Stimulated activated naive CD4-positive, alpha-beta T cell treated with Interleukin-2 at 50 U/mL for 16 hours (primary cell): ENCODE measurements at places on chromosomes 11 and 22.

- no peak for DNase-seq
These were observed 14.5 kb downstream of the PHF21A start for GRCh38 chr11:46106530-46107407.

DNA sequence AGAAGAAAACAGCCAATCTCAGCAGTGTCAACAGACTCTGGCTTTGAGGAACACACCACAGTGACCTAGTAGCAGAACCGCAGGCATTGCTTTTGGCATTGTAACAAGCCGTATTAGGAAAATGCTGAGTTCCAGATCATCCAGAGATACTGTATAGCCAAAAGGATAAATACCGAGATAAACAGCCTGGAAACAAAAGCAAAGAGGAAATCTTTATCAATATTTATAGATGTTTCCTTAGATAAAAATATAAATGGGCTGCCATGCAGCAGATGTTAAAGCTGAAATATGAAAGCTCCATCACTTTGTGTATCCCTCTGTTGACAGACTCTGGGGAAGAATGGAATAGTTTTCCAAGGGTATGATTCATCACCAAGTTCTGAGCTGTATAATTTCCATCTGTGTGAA, 98.9 kb upstream of the TP53AIP1 start:
- no peak for DNase-seq

DNA sequence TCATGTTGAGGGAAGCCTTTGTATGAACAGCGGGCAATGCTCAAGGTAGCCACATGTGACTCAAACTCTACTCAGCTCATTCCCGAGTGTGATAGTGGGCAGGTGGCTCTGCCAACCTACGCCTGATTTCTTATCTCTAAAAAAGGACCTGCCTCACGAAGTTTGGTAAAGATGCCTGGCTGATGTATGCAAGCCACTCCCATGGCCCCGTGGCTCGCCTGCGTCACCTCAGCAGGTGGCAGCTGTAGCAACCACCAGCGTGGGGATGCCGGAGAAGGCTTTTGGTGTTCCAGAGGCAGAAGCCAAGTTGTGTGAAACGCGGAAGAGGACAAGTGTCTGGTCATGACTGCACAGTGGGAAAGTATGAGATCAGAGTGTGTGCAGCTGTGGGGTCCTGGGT, 5.4 kb downstream of the FADS2 start:
- DNase-seq, result no peak

DNA sequence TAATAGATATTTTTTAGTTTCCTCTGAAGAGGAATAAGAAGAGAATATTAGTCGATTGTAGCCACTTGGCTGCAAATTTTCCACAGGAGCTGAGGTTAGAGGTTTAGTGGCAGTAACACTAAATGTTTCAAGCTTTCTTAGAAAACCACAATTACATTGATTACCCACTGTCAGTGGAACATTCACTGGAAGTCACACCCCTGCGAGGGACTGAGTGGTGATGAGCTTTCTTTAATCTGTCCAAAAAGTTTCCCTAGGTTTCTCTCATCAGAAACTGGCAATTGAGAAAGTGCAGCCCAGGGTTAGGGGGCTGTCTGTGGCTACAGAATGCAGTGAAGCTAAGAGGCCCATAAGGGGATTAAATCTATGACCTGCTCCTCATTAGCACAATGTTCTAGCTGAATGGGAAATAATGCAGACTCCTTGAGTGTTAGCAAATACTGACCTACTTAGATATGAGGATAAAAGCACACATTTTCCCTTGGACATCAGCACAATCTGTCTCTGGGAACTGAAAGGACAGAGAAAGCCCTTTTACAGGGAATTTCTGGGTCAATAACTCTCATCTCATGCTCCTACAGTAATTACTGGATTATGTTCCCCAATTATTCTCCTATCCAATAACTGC, 189.5 kb downstream of the FAM76B start:
- DNase-seq, result no peak

DNA sequence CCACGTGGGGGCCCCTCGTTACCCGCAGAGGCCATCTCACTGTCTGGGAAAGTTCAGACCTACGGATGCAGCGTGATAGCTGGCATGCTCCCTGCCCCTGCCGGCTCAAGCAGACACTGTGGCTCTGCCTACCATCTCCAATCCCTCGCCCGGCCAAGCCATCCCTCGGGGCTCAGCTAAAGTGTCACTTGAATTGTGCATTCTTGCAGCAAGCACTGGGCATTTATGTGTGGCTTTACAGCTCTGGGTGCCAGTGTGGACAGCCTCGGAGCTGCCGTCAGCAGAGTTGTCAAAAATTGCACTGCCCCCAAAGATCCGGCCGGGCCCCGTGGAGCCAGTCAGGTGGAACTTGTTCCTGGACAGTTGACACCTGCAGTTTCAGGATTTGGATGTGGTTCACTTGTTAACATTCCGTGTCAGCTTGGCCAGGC, 75.0 kb upstream of the FGF3 start:
- no peak for DNase-seq

DNA sequence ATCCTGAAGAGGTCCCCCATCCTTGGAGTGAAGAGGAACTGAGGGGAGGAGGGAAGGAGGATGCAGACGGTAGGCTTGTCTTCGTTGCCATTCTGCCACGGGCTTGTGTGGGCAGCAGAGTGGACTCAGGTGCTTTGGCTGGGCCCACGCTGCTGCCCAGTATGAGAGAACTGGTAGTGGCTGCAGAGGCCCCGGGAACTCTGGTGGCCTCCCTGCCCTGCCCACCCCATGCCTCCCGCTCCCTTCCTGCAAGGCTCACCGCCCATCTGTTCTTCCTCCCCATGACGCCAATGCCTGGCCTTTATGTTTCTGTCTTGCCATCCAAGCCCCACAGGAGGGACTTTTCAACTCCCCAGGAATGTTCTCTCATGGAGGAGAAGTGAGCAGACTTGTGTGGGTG, 157.4 kb downstream of the DSCAML1 start:
- DNase-seq, result no peak

DNA sequence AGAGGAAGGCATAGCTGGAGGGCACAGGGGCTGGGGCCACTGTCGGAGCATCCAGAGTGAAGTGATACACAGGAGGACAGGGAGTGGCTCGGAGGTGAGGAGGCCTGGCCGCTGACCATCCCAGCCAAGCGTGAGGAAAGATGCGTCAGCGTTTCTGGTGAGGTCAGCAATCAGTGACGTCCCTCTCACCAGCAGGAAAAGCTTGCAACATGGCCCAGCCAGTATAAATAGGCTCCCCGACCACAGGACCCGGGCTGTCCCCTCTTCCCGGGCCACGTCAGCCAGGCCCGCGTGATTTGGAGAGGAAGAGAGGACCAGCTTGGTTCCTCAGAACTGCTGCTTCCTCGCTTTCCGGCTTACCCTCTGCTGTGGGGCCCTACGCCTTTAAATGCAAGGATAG, 4.2 kb upstream of the OSM start:
- DNase-seq, result no peak

- no peak for DNase-seq
These were observed 1.3 kb upstream of the UCP2 start for GRCh38 chr11:73983741-73984538.

- DNase-seq, result no peak
These were observed 85.3 kb upstream of the HEPHL1 start for GRCh38 chr11:93935826-93936225.

- DNase-seq, result no peak
These were observed 237.5 kb downstream of the MIAT start for GRCh38 chr22:26894766-26895485.

- DNase-seq, result no peak
These were observed 46.0 kb upstream of the ADSL start for GRCh38 chr22:40300316-40300715.

DNA sequence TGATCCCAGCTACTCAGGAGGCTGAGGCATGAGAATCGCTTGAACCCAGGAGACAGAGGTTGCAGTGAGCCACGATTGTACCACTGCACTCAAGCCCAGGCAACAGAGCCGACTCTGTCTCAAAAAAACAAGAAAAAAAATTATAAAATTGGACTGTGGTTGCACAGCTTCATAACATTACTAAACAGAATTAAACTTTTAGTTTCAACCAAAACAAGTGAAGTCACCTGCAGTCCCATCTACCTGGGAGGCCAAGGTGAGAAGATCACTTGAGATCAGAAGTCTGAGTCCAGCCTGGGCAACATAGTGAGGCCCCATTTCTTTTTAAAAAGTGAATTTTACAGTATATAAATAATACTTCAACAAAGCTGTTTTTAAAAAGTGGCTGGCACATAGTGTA, 47.8 kb upstream of the CD5 start:
- no peak for DNase-seq

DNA sequence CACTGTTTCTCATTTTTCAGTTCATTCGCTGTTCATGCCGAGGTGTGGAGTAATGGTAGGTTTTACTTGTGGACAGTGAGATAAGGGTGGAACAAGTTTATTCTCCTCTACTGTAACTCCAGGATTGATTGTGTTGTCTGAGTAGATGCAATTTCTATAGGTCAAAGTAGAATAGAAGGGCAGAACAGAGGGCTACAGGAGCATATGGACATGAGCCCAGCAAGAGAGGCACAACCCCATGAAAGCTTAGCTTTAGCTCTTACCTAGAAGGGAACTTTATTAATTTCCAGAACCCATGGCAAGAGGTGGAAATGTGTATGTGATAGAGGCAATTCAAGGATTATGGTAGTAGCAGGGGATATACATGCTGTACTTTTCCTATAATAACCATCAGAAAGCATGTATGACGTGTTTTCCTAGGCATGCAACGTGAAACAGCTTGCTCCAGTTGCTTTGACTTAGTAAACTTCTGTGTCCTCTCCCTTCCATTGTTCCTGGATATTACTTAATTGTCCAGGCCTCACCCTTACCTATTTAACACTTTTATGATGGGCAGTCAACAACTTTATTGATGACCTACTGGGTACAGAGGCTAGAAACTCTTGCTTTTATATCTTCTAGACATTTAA, 13.8 kb upstream of the SLC37A2 start:
- DNase-seq, result no peak

DNA sequence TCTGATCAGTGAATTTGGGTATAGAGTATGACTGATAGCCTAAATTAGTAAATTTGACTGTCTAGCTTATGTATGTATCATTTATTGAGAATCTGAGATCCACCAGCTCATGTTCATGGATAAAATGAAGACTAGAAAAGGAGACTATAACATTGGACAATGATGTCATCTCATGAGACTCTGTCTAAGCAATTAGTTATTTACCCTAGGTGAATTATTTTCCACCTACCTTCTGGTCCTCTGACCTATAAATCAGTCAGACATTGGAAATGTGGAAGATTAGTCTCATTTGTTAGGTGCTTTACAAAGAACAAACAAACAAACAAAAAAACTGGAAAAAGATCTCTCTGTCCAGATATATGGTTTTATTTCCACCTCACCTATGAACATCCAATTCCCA, 38.7 kb upstream of the CALCA start:
- no peak for DNase-seq

- no peak for DNase-seq
These were observed 60.6 kb upstream of the AMPD3 start for GRCh38 chr11:10394229-10395101.

GRCh38 chr11:130449996-130450769, 1.7 kb downstream of the ADAMTS15 start:
- no peak for DNase-seq

GRCh38 chr11:130405428-130405827, 23.0 kb downstream of the ADAMTS8 start:
- DNase-seq, result no peak

DNA sequence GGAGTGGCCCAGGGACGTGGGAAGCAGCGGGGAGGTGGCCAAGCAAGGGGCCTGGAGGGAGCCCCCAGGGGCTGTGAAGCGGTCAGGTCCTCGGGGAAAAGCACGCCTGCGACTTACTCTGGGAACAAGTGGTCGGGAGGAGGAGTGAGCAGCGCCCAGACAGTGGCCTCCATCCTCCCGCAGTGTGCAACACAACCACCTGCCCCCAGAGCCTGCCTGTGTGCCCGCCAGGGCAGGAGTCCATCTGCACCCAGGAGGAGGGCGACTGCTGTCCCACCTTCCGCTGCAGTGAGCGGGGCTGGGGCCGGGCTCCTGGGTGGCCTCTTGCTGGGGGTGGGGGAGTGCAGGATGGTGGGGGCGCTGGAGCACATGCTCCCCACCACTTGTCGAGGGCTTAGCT, 35.0 kb downstream of the MUC5B start:
- no peak for DNase-seq

GRCh38 chr11:92141159-92141558, 83.5 kb upstream of the FAT3 start:
- DNase-seq, result no peak

GRCh38 chr11:6962673-6963072, 36.4 kb downstream of the ZNF215 start:
- DNase-seq, result no peak

- DNase-seq, result no peak
These were observed 311 bp downstream of the APBB1 start for GRCh38 chr11:6418557-6419008.

- no peak for DNase-seq
These were observed 43.2 kb downstream of the CD82 start for GRCh38 chr11:44608651-44608990.

- DNase-seq, result no peak
These were observed 970.4 kb downstream of the BRD1 start for GRCh38 chr22:48857202-48857805.
